ENCODE measurements at places on chromosomes 1 and 21.
A peak's percentile ranks its signal among the peaks of the same experiment; 100 is the strongest.

GRCh38 chr1:24870551-24871195, 59.4 kb downstream of the RUNX3 start:
- peak; percentile 50 for DNase-seq

DNA sequence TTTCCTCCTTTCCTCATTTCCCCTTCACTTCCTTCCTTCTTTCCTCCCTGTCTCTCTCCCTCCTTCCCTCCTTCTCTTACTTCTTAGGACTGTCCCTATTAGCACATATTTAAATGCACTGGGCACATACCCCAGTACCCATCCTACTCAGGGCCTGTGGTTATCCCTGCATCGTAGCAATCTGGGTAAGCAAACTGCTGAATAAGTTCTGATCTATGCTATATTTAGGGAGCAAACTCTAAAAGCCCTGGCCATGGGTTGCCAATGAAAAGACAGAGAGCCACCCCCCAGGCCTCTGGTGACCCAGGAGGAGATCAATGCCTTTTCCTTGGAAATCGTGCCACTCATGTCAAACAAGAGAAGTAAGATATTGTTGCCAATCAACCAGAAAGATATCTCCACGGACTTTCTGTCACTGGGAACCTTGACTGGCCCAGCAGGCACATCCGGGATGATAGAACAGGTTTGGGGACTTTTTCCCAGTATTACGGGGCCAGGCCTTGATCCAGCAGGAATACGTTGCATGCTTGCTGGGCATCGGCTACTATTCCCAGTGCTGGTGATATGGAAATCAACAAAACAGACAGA, 5.4 kb downstream of the FAM3B start:
- no peak for DNase-seq

DNA sequence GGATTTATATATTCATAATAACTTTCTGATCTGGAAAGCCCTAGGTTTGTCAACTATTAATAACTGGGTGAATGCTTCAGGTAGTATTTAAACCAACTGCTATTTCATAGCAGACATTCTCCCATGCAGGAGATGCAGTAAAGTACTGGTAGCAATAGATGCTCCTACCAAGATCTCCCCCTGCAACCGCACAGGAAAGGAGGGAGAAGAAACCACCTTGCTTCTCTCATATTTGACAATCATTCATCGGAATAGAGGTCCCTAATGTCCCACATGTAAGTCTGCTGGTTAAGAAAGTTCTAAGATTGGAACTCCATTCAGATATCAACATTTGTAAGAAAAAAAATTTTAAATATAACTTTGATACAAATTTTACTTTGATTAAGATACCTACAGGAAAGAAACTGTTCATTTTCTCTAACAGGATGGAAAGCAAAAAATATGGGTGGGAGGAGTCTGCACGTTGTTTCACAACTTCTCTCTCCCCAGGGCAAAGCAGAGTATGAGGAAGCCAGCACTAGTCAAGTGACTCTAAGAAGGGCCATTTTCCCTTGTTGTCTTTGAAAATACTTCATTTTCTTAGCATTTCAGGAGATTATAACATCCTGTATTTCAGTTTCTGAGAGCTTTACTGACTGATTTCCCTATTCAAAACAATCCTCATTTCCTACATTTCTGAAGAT, at the start of gene PYHIN1:
Gene PYHIN1 (plus strand): TSS at position 498 of the 683 bp plus-strand sequence. CDS start 5,359 bp downstream, outside the sequence.
- DNase-seq, result peak; percentile 42

- DNase-seq, result no peak
Observed at GRCh38 chr1:113951719-113952118, 22.6 kb downstream of the HIPK1 start.

DNA sequence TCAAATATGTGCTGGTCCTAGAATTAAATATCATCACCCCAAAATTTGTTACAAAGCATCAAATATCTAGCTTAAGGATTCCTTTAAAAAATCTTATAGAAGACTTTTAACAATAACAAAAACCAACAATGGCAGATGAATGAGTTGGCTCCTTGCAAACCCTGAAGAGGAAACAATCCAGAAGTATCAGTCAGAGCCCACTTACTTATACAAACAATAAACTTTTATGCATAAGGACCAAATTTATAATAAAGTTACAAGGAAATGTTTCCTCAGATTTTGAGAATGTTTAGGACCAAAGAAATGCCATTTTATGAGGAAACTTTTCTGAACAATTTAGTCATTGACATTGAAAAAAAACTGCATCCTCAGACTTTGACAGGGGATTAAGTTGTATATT, 52.7 kb downstream of the LPAR3 start:
- no peak for DNase-seq

DNA sequence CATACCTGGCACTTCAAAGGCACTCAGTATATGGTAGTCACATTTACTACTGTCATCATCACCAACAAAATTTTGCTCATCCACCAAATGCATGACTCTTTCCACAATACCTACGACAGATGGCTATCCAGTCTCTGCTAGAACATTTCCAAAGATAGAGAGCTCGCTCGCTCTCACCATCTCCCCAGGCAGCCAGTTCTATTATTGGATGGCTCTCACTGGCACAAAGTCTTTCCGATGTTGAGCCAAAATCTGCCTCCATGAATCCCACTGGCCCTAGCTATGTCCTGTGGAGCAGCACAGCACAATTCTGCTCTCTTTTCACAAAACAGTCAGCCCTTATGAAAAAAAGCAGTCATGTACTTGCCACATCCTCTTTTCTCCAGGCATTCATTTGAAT, 102.1 kb downstream of the DAB1 start:
- DNase-seq, result no peak

DNA sequence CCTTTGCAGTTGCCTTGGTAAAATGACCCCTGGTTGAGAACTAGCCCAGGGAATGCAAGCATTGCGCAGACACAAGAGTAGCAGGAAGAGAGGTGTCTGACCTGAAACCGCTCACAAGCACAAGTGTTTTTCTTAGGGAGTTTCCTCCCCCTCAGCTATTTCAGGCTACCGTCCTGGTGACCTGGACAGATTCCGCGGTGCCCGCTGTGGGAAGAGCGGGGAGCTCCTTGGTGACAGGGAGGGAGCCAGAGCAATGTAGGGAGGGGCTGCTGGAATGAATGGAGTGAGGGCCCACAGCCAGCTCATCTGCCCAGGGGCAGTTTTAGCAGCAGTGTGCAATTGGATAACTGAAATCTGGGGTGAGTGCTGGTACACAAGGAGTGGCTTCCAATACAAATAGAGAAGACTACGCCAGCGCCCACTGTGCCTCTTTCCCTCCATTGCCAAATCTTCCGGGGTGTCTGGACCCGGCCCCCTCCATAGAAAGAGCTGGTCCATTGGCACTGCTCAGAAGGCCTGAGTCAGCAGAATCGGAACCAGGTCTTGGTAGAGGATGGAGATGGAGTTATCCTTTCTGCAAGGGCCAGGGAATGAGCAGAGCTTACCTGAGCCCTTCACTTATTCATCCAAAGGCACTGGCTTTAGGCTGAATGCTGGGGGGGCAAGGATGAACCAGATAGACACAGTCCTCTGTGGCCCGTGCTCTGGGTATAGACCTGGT, 82.8 kb downstream of the TRABD2B start:
- no peak for DNase-seq

DNA sequence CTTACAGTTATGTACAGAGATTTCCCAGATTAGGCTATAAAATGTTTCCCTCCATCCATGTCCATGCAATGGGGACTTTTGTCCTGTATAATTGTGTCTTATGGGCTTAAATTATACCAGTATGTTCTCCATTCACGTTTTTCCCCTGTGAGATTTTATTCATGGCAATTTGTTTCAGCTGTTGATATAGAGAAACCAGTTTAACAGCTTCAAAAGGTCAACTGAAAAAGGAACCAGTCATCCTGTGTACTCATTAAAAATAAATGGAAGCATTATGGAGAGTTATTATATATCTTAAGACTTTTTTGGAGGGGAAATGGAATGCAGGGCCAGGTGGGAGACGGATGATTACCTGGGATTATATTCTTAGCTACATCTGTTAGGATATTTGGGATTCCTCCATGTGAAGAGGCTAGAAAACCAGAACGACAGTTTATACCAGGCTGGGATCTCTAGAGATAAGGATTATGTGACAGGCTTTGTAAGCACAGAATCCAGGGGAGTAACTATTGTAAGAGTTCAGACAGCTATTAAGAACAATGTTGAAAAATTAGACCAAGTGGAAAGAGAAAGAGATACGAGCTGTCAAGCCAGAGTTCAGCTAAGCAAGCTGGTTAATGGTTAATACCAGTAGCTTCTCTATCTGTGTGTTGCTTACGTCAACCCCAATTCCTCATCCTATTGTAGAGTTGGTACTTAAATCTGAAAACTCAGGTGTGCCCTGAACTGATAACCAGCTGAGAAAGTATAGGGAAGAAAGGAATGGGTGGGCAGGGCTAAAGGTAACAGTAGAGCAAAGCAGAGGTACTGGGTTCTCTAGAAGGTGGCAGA, 12.4 kb upstream of the ZNF697 start:
- no peak for DNase-seq

GRCh38 chr1:45924736-45925135, 121.3 kb downstream of the MAST2 start:
- DNase-seq, result no peak

GRCh38 chr1:208917281-208917680, 666.2 kb upstream of the CAMK1G start:
- no peak for DNase-seq

DNA sequence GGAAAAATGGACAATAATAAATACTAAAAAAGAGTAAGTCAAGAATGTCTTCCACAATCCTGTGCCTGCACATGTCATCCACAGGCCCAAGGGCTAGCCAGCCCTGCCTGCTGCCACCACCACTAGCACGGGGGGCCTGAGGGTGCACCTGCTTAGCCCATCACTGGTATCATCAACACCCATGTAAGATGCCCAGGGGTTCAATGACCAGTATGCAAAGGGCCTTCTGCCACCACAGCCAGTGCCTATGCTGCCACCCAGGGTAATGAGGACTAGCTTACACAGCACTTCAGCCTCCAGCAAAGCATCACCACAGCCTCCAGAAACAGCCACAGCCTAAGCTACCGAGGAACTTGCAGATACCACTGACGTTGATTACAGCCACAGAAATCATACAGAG, 46.3 kb downstream of the POFUT2 start:
- DNase-seq, result no peak

GRCh38 chr1:167196166-167196565, 24.5 kb upstream of the POU2F1 start:
- no peak for DNase-seq

GRCh38 chr1:42017259-42017658, 98.5 kb upstream of the HIVEP3 start:
- DNase-seq, result no peak

DNA sequence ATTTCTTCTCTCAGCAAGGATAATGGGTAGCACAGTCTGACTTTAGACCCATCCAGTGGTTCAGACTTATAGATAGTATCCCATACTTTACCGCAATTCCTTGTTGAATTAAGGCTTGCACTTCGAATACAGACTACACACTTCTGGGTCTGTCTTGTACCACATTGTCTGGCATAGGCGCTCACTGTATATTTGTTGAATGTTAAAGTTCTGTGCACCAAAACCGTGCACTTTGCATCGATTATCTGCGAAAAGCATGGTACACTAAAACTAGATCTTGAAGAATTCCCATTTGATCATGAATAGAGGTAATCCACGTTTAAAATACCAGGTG, 556 bp upstream of the RYR2 start:
- DNase-seq, result no peak

GRCh38 chr21:35528116-35529042, 479.3 kb upstream of the RUNX1 start:
- peak; percentile 69 for DNase-seq

- peak; percentile 57 for DNase-seq
Observed at GRCh38 chr1:192474080-192474683, 101.4 kb upstream of the RGS1 start.

- no peak for DNase-seq
Observed at GRCh38 chr1:30378991-30379581, 344.3 kb downstream of the MATN1 start.

DNA sequence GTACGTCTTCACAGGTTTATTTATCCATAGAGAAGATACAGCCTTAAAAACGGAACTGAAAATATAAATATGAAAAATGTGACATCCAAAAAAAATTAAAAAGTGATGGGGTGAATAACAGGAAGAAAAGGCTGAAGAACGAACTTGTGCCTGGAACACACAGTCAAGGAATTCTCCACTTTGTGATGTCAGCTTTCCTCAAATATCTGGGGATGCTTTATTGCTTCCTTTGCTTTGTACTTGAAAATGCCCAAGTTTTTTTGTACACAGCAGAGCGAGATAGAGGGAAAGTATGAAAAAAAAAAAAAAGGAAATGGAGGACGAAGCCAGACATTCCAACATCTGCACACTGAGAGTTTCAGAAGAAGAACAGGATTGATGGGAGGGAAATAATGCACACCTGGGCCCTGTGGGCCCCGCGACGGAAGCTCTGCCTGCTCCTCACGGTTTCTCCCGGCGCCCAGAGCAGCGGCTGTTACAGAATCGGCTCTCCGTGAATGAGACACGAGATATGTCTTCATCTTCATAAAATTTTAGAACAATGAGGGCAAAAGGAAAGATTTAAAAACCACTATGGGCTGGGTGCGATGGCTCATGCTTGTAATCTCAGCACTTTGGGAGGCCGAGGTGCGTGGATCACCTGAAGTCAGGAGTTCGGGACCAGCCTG, 10.0 kb upstream of the LRRC3 start:
- no peak for DNase-seq

GRCh38 chr1:41851589-41851988, 67.1 kb downstream of the HIVEP3 start:
- DNase-seq, result peak; percentile 89

- DNase-seq, result peak; percentile 43
Observed at GRCh38 chr21:34205811-34206571, 132.6 kb downstream of the MRPS6 start.

- peak; percentile 80 for DNase-seq
Observed at GRCh38 chr1:173117108-173117633, 66.4 kb upstream of the TNFSF18 start.

- no peak for DNase-seq
Observed at GRCh38 chr1:103424650-103425049, 100.8 kb upstream of the RNPC3 start.

DNA sequence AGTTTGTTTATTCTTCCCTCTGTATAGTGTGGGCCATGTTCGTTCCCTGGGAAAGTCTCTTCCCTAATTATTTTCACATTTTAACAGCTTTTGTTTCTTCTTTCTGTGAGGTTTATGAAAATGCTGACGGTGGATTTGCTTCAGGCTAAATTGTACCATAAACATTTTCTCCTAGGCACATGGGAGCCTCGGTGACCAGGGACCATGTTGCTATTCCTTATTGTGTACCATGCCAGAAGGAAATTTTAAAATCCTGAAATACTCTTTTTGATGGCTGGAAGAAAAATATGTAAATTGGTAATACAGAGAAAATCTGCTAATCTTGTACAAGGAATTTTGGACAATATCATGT, 230.1 kb upstream of the JUN start:
- DNase-seq, result no peak

- DNase-seq, result peak; percentile 69
Observed at GRCh38 chr1:182169203-182169602, 107.7 kb upstream of the ZNF648 start.
